ENCODE measurements at places on chromosomes 11 and 22. TPM values are rescaled to one million over a fixed set of nuclear protein-coding genes. Genes with fewer than 3 reads are reported as not detected.

GRCh38 chr11:102007567-102008437 is 39.4 kb upstream of the CFAP300 start:
- no peak overlapping the region for H3K27ac ChIP-seq
- no peaks in the 10 kb centered on the region for H3K4me1 ChIP-seq
- no peaks in the 10 kb centered on the region for H3K27me3 ChIP-seq
- H3K36me3 ChIP-seq, result no peaks in the 10 kb centered on the region
- no peak for DNase-seq

GRCh38 chr11:9688716-9689511 is 25.0 kb downstream of the SWAP70 start:
- no peak for DNase-seq
- H3K27ac ChIP-seq, result no peak overlapping the region
- no peaks in the 10 kb centered on the region for H3K36me3 ChIP-seq
- H3K4me3 ChIP-seq, result no peak overlapping the region

GRCh38 chr22:45877651-45878050 is 99.3 kb downstream of the WNT7B start:
- no peak for DNase-seq
- no peak overlapping the region for H3K27ac ChIP-seq
- no peaks in the 10 kb centered on the region for H3K36me3 ChIP-seq
- H3K4me3 ChIP-seq, result no peak overlapping the region
- H3K27me3 ChIP-seq, result peaks cover 10% of the 10 kb centered on the region

TTLL1 gene
- total RNA-seq, result 13.0 TPM

C11orf91 gene
- total RNA-seq, result not detected

GAB2 gene
- total RNA-seq, result 81.0 TPM

DNA sequence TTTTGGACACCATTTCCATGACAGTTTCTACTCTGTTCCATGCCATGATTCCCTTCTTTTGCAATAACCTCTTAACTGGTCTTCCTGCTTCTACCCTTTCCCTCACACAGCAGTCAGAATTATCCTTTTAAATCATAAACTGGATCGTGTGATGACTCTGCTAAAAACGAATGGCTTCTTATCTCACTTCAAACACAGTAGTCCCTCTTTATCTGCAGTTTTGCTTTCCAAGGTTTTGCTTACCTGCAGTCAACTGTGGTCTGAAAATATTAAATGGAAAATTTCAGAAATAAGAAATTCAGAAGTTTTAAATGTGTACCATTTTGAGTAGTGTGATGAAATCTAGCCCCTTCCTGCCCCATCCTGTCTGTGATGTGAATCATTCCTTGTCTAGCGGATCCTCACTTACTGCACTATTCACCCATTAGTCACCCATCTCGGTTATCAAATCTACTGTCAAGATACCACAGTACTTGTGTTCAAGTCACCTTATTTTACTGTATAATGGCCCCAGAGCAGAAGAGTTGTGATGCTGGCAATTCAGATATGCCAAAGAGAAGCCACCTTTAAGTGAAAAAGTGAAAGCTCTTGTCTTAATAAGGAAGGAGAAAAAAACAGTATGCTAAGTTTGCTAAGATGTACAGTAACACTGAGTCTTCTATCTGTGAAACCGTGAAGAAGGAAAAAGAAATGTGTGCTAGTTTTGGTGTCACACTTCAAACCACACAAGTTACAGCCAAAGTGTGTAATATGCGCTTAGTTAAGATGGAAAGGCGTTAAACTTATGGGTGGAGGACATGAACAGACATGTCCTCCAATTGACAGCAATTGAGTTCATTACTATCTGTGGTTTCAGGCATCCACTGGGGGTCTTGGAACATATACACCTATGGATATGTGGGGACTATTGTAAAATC is 283.0 kb downstream of the DDX10 start:
- H3K36me3 ChIP-seq, result no peaks in the 10 kb centered on the region
- no peaks in the 10 kb centered on the region for H3K4me1 ChIP-seq
- no peak for DNase-seq
- peaks cover 2% of the 10 kb centered on the region for H3K27me3 ChIP-seq

DNA sequence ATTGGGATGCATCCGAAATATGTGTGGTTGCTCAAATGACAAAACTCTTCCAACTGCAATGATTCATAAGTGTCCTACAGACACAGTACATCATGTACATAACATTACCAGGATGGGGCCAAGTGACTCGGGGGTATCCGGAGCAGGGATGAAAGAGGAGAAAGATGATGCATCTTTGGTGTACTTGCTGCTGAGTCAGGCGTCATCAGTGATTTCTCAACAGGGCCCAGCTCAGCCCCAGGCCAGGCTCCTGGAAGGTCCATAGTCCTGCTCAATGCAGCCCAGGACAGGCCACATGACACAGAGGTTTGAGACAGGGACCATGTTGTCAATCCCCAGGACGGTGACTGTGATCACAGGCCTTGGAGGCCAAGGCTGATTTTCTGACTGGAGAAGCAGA is 59.3 kb downstream of the GGTLC2 start:
- no peak overlapping the region for H3K4me3 ChIP-seq
- no peaks in the 10 kb centered on the region for H3K36me3 ChIP-seq
- peaks cover 3% of the 10 kb centered on the region for H3K4me1 ChIP-seq
- H3K27ac ChIP-seq, result no peak overlapping the region
- peaks cover 4% of the 10 kb centered on the region for H3K27me3 ChIP-seq

- H3K27ac ChIP-seq, result no peak overlapping the region
- DNase-seq, result no peak
- H3K27me3 ChIP-seq, result peaks cover 5% of the 10 kb centered on the region
- peaks cover 10% of the 10 kb centered on the region for H3K4me1 ChIP-seq
- no peak overlapping the region for H3K4me3 ChIP-seq
- no peaks in the 10 kb centered on the region for H3K36me3 ChIP-seq
Measured at GRCh38 chr11:15773476-15774387, 582.6 kb downstream of the SOX6 start.

CNIH2 gene
- 1.9 TPM for total RNA-seq

- no peaks in the 10 kb centered on the region for H3K36me3 ChIP-seq
- peaks cover 34% of the 10 kb centered on the region for H3K4me1 ChIP-seq
- H3K27ac ChIP-seq, result no peak overlapping the region
- no peak for DNase-seq
Measured at GRCh38 chr22:46476547-46476941, 60.9 kb downstream of the CELSR1 start.

GANAB gene
- total RNA-seq, result 383 TPM

- H3K4me1 ChIP-seq, result peaks cover 21% of the 10 kb centered on the region
- H3K36me3 ChIP-seq, result no peaks in the 10 kb centered on the region
- no peak overlapping the region for H3K4me3 ChIP-seq
- H3K27me3 ChIP-seq, result peaks cover 2% of the 10 kb centered on the region
Measured at GRCh38 chr11:114478001-114478410, 38.7 kb downstream of the REXO2 start.

DNA sequence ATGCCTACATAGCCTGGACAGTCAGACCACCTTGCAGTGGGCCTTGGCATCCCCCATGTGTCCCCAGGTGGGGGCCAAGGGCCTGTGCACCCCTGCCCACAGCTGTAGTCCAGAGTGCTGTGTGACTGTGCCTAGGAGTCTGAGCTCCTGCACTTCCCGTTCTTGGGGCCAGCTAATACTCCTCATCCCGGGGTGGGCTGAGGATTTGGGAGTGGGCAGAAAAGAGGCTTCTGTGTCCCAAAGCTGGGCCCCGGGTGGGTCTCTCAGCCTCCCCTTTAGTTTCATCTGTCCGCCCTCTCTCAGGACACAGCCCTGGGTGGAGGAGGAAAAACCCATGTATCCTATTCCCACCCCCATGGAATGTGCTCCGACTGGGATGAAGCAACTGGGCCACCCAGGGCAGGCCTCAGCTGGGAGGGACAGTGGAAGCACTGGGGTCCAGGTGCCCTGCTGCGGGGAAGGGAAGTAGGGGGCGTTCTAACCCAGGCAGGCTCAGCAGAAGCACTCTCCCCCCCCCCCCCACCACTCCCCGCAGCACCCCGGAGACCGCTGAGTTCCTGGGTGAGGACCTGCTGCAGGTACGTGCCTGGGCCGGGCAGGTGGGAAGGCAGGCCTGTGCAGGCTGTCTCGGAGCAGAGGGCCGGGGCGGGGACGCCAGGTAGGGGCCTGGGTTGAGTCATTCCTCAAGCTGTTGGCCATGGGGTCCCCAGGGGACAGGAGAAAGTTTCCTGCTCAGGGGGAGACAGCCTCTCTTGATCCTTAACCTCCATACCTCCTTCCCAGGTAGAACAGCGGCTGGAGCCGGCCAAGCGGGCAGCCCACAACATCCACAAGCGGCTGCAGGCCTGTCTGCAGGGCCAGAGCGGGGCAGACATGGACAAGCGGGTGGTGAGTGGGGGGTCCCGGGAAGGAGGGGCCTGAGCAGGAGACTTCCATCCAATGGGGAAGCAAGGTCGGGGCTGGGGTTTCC is 1.4 kb downstream of the SH3BP1 start:
- DNase-seq, result no peak
- peaks cover 4% of the 10 kb centered on the region for H3K36me3 ChIP-seq
- H3K4me3 ChIP-seq, result no peak overlapping the region
- H3K4me1 ChIP-seq, result peaks cover 2% of the 10 kb centered on the region
- peaks cover 8% of the 10 kb centered on the region for H3K27me3 ChIP-seq

GRCh38 chr11:119685111-119685746 is 43.8 kb downstream of the NECTIN1 start:
- H3K4me3 ChIP-seq, result no peak overlapping the region
- no peak for DNase-seq
- peak overlapping the region; percentile 72 for H3K27ac ChIP-seq

TRIM48 gene
- total RNA-seq, result not detected

DNA sequence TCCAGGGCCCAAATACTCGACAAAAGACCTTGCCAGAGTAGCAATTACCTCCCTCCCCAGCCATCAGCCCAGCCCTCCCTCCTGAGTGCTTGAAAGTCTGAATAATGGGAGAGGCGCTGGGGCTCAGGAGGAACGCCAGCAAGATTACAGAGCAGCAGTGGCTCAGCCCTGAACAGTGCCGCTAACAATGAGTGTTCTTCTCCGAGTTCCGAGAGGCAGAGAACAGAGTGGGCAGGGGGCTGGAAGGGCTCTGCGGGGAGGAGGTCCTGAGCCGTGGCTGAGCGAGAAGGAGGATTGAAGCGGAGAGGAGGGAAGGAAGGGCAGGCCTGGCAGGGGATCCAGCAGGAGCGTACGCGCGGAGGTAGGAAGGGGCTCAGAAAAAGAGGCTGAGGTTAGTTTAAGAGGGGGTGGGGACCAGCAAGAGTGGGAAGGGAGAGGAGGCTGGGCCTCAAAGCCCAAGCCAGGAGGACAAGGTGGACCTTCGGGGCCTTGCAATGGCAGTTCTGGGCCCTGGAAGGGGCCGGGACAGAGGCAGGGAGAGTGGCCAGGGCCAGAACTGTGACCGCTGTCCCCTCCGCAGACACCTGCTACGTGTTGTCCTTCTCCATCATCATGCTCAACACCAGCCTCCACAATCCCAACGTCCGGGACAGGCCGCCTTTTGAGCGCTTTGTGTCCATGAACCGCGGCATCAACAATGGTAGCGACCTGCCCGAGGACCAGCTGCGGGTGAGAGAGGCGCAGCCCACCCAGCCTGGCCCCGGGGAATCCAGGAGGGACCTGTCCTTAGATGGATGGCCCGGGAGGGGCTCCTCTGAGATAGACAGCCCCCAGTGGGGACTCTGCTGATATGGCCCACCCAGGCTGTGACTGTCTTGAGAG is 20.6 kb downstream of the CYTH4 start:
- no peak overlapping the region for H3K27ac ChIP-seq
- peaks cover 10% of the 10 kb centered on the region for H3K27me3 ChIP-seq
- peaks cover 12% of the 10 kb centered on the region for H3K4me1 ChIP-seq
- peaks cover 3% of the 10 kb centered on the region for H3K36me3 ChIP-seq
- no peak for DNase-seq

TPBGL gene
- total RNA-seq, result 7.0 TPM

DNA sequence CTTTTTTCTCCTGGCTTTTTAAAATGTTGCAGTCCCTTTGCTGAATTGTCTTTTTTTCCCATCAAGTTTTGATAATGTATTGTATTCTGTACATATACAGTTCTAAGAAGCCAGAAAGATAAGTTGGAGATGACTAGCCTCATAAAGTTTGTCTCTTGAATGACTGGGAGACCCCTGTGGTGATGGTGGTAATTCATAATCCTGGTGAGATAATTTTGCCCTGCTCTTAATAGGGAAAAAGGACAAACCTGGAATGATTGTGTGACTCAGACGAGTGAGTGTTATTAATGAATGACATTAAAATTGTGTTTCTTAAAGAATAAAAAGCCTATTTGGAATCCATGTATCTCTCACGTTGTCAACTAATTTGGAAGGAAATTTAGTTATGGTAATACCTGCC is 1.2 kb downstream of the HIKESHI start:
- peak overlapping the region; percentile 95 for H3K27ac ChIP-seq
- peak overlapping the region; percentile 99 for H3K4me3 ChIP-seq
- DNase-seq, result no peak
- H3K27me3 ChIP-seq, result peaks cover 1% of the 10 kb centered on the region
- peaks cover 2% of the 10 kb centered on the region for H3K36me3 ChIP-seq
- peaks cover 8% of the 10 kb centered on the region for H3K4me1 ChIP-seq

DNA sequence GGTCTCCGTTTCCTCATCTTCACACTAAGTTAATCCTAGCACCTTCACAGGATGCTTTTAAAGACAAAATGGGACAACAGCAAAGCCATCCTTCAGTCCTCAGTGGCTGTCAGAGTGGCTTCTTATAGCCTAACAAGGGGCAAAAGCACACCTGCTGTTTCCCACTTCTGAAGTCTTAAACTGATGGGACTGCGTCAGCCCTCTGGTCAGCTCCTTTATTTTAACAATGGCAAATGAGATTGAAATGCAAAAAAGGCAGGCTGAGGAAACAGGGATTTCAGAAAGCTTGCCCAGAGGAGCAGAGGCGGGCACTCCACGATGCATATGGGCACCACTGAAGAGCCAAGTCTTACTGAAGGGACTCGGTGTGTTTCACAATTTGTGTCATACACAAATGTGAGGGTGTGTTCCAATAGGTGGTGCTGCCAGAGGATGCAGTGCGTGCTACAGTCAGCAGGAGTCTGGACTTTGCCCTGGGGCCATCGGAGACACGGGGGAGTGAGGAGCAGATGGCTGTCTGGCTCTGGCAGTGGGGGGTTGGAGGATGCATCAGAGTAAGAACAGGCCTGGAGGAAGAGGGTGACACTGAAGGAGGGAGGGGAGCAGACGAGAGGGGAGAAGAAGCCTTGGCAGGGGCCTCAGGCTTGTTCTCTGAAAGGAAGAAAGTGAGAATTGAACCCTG is 47.3 kb downstream of the TENM4 start:
- no peaks in the 10 kb centered on the region for H3K27me3 ChIP-seq
- H3K4me3 ChIP-seq, result no peak overlapping the region
- no peaks in the 10 kb centered on the region for H3K36me3 ChIP-seq
- DNase-seq, result no peak
- H3K27ac ChIP-seq, result no peak overlapping the region

GUCY1A2 gene
- total RNA-seq, result 0.10 TPM

GRCh38 chr11:20964985-20965384 is 295.6 kb downstream of the NELL1 start:
- no peak overlapping the region for H3K4me3 ChIP-seq
- DNase-seq, result no peak
- no peak overlapping the region for H3K27ac ChIP-seq
- H3K27me3 ChIP-seq, result no peaks in the 10 kb centered on the region
- no peaks in the 10 kb centered on the region for H3K36me3 ChIP-seq
- peaks cover 2% of the 10 kb centered on the region for H3K4me1 ChIP-seq

GRCh38 chr22:30044881-30045493 is 35.3 kb upstream of the HORMAD2 start:
- no peak for DNase-seq
- H3K27me3 ChIP-seq, result peaks cover 4% of the 10 kb centered on the region
- H3K4me1 ChIP-seq, result peaks cover 5% of the 10 kb centered on the region

RAB38 gene
- 10.4 TPM for total RNA-seq

PKNOX2 gene
- total RNA-seq, result 41.8 TPM

BLID gene
- not detected for total RNA-seq

Data from endothelial cell (in vitro differentiated cells).